ENCODE measurements at places on chromosomes 5 and 9. TPM values are rescaled to one million over a fixed set of nuclear protein-coding genes. Genes with fewer than 3 reads are reported as not detected.

BTNL9 gene
- total RNA-seq: 5.0 TPM

SLC23A1 gene
- total RNA-seq: not detected

PCDHA1 gene
- total RNA-seq: not detected

PCYOX1L gene
- total RNA-seq: 3.9 TPM

ADAMTSL1 gene
- total RNA-seq: 6.5 TPM

PHF24 gene
- total RNA-seq: 2.2 TPM

DNA sequence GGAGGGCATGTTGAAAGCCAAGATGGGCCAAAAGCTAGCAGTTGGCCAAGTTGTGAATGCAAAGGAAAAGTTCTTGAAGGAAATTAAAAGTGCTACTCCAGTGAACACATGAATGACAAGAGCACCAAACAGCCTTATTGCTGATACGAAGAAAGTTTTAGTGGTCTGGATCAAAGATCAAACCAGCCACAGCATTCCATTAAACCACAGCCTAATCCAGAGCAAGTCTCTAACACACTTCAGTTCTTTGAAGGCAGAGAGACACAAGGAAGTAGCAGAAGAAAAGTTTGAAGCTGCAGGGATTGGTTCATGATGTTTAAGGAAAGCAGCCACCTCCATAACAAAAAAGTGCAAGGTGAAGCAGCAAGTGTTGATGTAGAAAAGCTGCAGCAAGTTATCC, 71.6 kb downstream of the ERCC6L2 start:
- no peak overlapping the region for H3K4me3 ChIP-seq
- no peak overlapping the region for H3K27ac ChIP-seq
- no peaks in the 10 kb centered on the region for H3K4me1 ChIP-seq

GRCh38 chr9:93132946-93133680, 938 bp downstream of the NINJ1 start:
- H3K27ac ChIP-seq: peak overlapping the region; percentile 100
- DNase-seq: peak; percentile 84
- H3K27me3 ChIP-seq: no peaks in the 10 kb centered on the region
- H3K4me3 ChIP-seq: peak overlapping the region; percentile 95

DNA sequence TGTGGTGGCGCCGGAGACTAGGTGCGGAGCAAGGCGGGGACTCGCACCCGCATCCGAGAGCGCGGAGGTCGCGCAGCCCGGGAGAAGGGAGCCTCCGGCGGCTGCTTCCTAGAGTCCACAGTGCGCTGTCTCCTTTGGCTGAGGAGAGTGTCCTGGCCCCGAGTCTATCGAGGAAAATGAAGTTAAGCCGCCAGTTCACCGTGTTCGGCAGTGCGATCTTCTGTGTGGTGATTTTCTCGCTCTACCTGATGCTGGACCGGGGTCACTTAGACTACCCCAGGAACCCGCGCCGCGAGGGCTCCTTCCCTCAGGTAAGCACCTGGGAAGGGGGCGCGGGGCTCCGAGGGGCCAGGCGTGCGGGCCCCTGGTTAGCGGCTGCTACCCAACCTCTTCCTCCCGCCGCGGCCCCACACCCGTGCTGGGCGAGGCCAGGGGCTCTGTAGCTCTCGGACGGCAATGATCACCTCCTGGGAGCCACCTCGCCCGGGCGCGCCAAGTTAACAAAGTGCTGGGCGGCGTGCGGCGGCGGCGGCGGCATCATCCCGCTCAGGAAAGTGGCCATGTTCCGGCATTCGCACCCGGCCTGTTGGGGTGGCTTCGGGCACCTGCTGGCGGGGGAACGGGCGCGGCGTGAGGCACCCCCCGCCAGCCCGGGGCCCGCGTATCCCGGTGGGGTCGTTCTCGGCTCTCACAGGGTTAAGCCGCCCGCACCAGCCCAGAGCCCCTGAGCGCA, 681 bp downstream of the MAN2A1 start:
- H3K27ac ChIP-seq: peak overlapping the region; percentile 99
- DNase-seq: peak; percentile 78
- H3K4me1 ChIP-seq: peaks cover 45% of the 10 kb centered on the region
- H3K4me3 ChIP-seq: peak overlapping the region; percentile 85
- no peaks in the 10 kb centered on the region for H3K27me3 ChIP-seq
- H3K36me3 ChIP-seq: no peaks in the 10 kb centered on the region

GRCh38 chr9:38032266-38033110, 36.5 kb downstream of the SHB start:
- DNase-seq: peak; percentile 69
- H3K4me3 ChIP-seq: no peak overlapping the region
- H3K4me1 ChIP-seq: peaks cover 58% of the 10 kb centered on the region
- peak overlapping the region; percentile 87 for H3K27ac ChIP-seq
- H3K36me3 ChIP-seq: no peaks in the 10 kb centered on the region
- no peaks in the 10 kb centered on the region for H3K27me3 ChIP-seq

- no peak overlapping the region for H3K4me3 ChIP-seq
- no peak overlapping the region for H3K27ac ChIP-seq
- no peaks in the 10 kb centered on the region for H3K27me3 ChIP-seq
- no peak for DNase-seq
- H3K4me1 ChIP-seq: no peaks in the 10 kb centered on the region
Observed at GRCh38 chr5:38725371-38725865, 120.4 kb upstream of the OSMR start.

DNA sequence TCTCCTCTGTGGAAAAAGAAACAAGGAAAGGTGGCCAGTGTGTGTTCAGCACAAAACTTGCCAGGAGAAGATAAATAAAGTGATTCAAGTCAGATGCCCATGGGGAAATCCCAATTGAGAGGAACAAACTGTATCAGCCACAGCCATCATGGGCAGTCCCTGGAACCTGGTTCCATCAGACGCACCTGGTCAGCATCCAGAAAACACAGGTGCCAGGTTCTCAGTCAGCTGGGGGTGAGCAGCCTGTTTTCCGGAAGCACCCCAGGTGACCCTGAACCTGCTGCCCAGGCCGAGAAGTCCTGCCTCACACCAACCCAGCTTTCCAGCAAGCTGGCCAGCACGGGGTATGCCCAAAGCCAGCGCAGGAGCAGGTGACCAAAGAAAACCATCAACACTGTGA, 30.5 kb downstream of the PTCH1 start:
- H3K36me3 ChIP-seq: no peaks in the 10 kb centered on the region
- H3K4me3 ChIP-seq: no peak overlapping the region
- H3K27ac ChIP-seq: no peak overlapping the region
- H3K4me1 ChIP-seq: no peaks in the 10 kb centered on the region

GRCh38 chr5:105968981-105969380, 1701.8 kb downstream of the EFNA5 start:
- no peak overlapping the region for H3K27ac ChIP-seq
- H3K4me3 ChIP-seq: no peak overlapping the region
- DNase-seq: no peak
- H3K27me3 ChIP-seq: no peaks in the 10 kb centered on the region

- H3K27ac ChIP-seq: no peak overlapping the region
- no peaks in the 10 kb centered on the region for H3K4me1 ChIP-seq
- no peaks in the 10 kb centered on the region for H3K27me3 ChIP-seq
- no peak overlapping the region for H3K4me3 ChIP-seq
- DNase-seq: no peak
Observed at GRCh38 chr5:3852161-3852916, 256.7 kb downstream of the IRX1 start.

DNA sequence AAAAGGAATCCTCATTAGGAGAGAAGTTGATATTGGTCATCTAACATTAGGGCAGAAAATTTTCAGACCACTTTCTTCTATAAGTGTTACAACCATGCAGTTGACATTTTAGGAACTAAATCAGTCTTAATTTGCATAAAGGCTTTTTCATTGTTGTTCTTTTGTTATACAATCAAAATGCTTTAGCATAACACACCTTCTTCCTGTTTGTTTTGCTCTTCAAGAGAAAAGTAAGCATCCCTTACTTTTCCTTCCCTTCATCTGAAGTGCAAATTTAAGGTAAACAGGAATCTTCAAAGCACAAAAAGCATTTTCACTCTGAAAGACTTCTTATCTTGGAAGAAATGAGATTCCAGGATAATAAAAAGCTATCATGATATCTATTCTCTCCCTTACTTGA, 273.6 kb downstream of the PTPRD start:
- H3K36me3 ChIP-seq: no peaks in the 10 kb centered on the region
- H3K4me3 ChIP-seq: no peak overlapping the region
- H3K4me1 ChIP-seq: no peaks in the 10 kb centered on the region
- no peak for DNase-seq
- no peak overlapping the region for H3K27ac ChIP-seq
- H3K27me3 ChIP-seq: no peaks in the 10 kb centered on the region

DNA sequence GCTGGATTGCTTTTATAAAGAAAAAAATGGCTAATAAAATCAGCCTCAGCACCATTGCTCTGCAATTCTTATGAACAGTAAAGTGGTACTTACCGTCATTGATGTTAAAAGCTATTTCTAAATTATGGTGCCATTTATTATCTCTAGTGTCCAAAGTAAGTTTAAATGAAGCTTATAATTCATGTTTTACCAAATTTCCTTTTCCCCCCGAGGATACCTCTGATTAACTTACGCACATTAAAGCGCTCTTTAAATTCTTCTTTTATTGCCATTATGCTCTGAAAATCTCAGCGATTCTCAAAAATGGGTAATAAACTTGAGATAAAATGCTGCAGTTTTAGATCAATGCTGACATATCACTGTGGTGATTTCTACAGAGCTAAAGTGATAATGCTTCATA, 13.5 kb downstream of the TLX3 start:
- H3K4me1 ChIP-seq: no peaks in the 10 kb centered on the region
- H3K27me3 ChIP-seq: peaks cover 93% of the 10 kb centered on the region
- no peak overlapping the region for H3K4me3 ChIP-seq
- H3K27ac ChIP-seq: no peak overlapping the region

DNA sequence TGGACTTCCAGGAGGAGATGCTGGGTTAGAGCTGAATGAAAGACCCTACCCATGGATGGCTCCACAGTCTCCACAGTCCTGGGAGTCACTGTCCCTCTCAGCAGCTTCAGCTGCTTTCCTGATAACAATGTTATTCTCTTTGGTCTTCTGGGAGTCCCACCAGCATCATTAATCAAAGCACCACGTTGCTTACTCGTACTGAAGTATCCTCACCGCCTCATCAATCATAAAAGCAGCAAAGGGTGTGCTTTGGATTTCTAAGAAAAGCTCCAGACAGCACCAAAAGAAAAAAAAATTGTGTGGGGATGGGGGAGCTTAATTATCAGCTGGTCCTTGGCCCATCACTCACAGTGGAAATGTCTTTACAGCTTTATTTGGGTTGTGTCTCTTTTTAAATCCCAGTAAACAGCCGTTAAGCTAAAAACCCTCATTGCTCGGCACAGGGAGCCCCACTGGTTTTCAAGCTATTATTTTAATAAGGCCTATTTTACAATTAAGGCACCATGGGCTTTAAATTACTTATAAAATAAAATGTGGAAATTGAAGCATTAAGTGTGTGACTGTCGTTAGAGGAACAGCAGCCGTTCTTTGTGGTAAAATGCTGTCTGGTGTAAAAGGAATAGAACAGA, 538.0 kb downstream of the EBF1 start:
- H3K4me1 ChIP-seq: no peaks in the 10 kb centered on the region
- DNase-seq: no peak
- no peaks in the 10 kb centered on the region for H3K27me3 ChIP-seq
- no peak overlapping the region for H3K4me3 ChIP-seq
- no peaks in the 10 kb centered on the region for H3K36me3 ChIP-seq

- H3K36me3 ChIP-seq: no peaks in the 10 kb centered on the region
- no peak overlapping the region for H3K4me3 ChIP-seq
- no peaks in the 10 kb centered on the region for H3K4me1 ChIP-seq
- no peak for DNase-seq
Observed at GRCh38 chr9:2967766-2968165, 123.9 kb upstream of the PUM3 start.

DNA sequence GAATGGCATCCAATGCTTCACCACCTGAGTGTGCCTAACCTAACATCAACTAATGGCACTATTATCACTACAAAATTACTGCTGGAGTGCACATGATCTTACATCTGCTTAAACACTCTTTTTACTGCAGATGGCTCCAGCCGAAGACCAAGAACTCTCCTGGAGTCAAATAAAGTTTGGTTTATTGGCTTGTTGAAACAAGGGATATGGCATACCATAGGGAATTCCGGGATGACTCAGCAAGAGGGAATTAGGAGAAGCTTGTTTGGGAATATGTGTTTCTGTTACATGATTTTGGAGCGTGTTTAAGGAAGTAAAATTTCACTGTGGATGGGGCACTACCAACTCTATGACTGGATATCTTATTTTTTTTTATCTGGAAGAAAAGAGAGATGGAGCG, 872.6 kb downstream of the DTWD2 start:
- no peaks in the 10 kb centered on the region for H3K27me3 ChIP-seq
- DNase-seq: no peak
- H3K4me1 ChIP-seq: no peaks in the 10 kb centered on the region
- no peak overlapping the region for H3K27ac ChIP-seq
- H3K4me3 ChIP-seq: no peak overlapping the region
- H3K36me3 ChIP-seq: no peaks in the 10 kb centered on the region

DNA sequence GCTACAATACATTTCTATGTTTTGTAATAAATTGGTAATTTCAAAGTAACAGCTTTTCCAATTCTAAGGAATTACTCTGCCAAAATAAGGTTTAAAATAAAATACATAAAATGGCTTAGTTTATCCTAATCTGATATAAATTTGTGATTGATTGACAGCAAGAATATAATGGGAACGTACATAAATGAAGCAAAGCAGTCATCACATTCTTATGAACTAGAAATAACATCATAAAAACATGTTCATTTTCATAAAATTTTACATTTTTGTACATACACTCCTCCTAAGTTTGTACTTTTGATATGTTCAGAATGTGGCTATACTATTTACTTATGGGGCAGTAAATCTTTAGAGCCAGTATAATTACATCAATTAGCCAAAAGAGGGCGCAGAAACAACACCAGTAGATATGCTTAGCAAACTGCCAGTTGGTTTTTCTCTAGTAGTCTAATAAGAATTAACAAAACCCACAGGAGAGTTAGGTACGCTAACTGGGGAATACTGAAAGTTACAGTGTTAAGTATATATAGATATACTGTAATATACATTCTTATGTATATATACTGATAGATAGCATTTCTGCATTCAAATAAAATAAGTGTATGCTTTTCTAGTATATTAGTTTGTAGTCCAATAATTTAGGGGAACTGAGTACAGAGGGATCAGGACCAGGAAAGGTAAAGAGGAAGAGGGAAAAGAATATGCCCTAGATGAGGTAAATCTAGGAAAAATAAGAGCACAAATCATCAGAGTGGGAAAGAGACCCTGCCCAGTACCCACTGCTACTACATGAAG, 76.8 kb downstream of the ZDHHC21 start:
- no peaks in the 10 kb centered on the region for H3K4me1 ChIP-seq
- peaks cover 3% of the 10 kb centered on the region for H3K36me3 ChIP-seq
- H3K4me3 ChIP-seq: no peak overlapping the region
- no peaks in the 10 kb centered on the region for H3K27me3 ChIP-seq
- no peak for DNase-seq
- no peak overlapping the region for H3K27ac ChIP-seq
